ENCODE measurements at places on chromosomes 1 and 21. TPM values are rescaled to one million over a fixed set of nuclear protein-coding genes. Genes with fewer than 3 reads are reported as not detected.

KCNAB2 gene
- polyA plus RNA-seq = 20.9 TPM

FCAMR gene
- polyA plus RNA-seq = not detected

SYT6 gene
- not detected for polyA plus RNA-seq

- DNase-seq = no peak
These were observed 3.0 kb upstream of the TSPAN1 start for GRCh38 chr1:46171871-46172270.

GRCh38 chr1:168097921-168098528, 38.7 kb downstream of the GPR161 start:
- DNase-seq = no peak

DNA sequence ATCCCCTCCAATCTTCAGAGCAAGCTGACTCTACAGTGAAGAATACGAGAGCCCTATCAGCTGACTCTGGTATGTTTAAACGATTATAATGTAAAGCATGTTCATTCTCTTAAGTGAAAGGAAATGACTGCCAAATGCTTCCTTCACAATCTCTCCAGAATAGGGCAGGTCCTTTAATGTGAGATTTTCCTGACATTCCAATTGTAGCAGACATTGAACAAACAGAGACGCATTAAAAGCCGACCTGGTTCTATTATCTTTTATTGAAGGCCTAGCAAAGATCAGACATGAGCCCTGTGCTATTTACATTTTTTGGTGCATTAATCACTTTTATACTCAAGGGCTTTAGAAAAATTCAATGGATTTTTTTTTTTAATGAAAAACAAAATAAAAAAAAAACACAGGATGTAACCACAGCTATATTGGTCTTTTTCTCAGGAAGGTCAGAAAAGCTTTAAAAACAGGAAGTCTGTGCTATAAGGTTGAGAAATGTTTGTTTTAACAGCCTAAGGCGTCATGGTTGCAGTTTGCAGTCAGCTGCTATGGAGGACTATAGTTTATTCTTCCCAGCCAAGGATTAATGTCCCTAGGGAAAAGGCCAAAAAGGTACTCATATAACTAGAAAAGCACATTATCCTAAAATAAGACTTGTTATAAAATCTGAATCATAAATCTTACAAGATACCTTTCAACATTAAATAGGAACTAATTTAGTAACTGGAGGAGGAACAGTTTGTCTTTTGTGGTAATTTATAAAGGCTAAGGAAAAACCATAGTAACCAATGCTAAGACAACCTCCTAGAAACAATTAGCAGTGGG, 104.8 kb downstream of the RERE start:
- no peak for DNase-seq

GRCh38 chr1:38527373-38527966, 332.1 kb downstream of the RRAGC start:
- peak; percentile 23 for DNase-seq

GRCh38 chr1:121518726-121519041, 333.9 kb downstream of the SRGAP2C start:
- no peak for DNase-seq

DNA sequence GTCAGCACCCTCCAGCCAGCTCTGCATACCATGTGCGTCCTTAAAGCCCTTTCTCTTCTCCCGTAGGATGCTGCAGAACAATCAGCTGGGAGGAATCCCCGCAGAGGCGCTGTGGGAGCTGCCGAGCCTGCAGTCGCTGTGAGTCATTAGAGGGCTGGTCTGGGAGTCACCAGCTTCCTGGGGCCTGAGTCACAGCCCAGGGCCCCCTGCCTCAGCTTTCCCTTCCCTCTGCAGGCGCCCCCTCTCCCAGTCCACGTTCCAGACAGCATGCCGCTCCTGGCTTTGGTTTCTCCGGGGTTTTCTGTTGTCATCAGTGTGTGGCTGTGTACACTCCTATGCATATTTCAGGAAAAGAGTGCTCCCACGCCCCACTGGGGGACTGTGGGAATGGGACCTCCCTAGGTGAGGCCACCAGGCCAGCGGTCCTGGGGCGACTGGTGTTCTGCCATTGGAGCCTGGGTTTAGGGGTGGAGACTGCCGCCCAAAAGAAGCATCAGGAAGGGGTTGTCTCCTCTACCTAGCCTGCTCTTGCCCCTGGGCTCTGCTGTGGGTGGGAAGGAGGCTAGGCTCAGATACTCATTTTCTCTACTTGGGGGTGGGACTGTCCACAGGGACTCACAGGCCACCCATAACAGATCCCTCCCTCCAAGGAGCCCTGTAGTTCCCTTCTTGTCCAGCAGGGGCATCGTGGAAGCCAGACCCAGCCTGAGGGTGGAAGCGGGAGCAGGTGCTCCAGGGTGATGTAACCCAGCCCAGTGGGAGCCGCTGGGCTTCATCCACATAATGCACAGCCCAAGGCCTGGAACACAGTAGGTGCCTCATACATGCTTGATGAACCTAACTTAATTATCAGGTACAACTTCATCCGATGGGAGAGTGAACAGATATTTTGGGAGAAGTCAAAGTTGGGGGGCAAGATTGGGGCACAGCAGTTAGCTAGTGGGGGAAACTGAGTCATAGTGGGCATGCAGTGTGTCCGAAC, 42.5 kb downstream of the LGR6 start:
- DNase-seq = peak; percentile 51

DNA sequence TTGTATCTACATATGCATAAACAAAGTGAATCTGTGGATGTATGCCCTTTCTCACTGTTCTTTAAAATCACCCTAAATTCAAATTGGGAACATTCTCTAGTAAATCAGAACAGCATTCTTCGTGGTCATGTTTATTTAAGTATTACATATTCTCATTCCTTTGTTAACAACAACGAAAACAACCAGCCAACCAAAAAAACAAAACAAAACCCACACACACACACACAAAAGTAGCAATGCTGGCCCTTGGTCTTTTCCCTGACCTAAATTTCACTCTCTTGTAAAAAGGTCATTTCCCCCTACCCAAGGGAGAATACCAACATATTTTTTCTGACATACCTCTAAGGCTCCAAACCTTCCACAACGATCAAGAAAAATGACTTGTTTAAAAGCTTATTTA, 102.6 kb downstream of the NRIP1 start:
- DNase-seq = no peak

DNA sequence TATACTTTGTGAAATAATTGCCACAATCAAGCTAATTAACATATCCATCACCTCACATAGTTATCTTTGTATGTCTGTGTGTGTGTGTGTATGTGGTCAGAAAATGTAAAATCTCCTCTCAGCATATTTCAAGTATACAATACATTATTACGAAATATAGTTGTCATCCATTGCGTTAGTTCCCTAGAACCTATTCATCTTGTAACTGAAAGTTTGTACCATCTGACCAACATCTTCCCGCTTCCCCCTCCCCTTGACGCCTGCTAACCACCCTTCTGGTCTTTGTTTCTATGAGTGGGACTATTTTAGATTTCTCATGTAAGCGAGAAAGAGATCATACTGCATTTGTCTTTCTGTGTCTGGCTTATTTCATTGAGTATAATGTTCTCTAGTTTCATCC, 455.3 kb downstream of the KCNT2 start:
- DNase-seq = no peak

GRCh38 chr1:160777486-160778089, 18.4 kb upstream of the LY9 start:
- DNase-seq = peak; percentile 71

- no peak for DNase-seq
These were observed 92.8 kb downstream of the LRRC53 start for GRCh38 chr1:74419611-74420010.
